ENCODE measurements at places on chromosomes 2 and 18. TPM values are rescaled to one million over a fixed set of nuclear protein-coding genes. Genes with fewer than 3 reads are reported as not detected.

DNA sequence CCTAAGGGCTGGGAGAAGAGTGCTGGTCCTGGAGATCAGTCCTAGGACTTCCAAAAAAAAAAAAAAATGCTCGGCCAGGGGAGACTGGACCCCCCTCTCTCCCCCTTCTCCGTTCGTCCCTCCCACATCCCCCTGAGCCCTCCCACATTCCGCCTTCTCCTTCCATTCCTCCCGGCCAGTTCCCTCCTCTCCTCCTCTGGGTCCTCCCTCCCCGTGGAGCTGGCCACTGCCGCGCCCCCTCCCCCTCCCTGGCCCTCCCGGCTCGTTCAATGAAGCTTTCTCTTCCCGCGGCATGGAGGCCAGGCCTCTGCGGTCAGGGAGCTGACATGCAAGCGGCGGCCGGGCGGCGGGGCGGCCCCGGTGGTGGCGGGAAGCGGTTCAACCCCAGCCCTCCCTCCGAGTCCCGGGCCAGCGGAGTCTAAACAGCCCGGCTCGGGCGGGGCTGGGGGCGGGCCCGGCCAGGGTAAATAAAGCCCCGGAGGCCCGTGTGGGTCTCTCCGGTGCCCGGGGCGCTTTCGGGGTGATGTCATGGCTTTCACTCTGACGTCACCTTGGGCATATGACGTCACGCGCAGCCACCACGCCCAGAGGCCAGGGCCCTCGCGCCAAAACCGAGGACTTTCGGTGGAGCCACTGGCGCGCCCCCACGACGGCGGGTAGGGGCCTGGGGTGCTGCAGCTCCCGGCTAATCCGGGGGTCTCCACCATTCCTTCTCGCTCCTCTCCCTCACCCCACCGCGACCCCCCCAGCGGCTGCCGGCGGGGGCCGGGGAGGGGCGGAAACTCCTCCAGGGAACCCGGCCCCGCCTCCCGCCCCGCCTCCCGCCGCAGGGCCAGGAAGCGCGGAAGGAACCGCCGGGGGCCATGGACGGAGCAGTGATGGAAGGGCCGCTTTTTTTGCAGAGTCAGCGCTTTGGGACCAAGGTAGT is at the start of the genes DOK1 and LOXL3:
Gene DOK1 (plus strand): TSS at position 829 of the 928 bp plus-strand sequence. CDS start 35 bp downstream, at position 864.
Gene LOXL3 (minus strand): TSS at position 51 of the 928 bp plus-strand sequence. CDS start 1,308 bp downstream, outside the sequence.
- DNase-seq = peak; percentile 49

DNA sequence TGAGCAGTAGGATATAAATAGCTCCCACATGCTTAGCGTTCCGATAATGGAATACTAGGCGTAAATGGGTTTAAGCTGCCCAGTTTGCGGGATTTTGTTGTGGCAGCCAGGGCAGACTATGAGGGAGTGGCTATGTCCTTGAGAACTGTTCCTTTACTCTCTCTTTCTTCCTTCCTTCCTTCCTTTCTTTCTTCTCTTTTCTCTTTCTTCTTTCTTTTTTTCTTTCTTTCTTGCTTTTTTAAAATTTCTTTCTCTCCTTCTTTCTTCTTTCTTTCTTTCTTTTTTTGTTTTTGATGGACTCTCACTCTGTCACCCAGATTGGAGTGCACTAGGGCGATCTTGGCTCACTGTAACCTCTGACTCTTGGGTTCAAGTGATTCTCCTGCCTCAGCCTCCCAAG is 9.1 kb upstream of the PRELID3A start:
- no peak for DNase-seq

- DNase-seq = no peak
Measured at GRCh38 chr2:105085525-105085924, 47.7 kb downstream of the MRPS9 start.

GRCh38 chr18:35153609-35154272 is 87.1 kb upstream of the ZNF397 start:
- no peak for DNase-seq

DNA sequence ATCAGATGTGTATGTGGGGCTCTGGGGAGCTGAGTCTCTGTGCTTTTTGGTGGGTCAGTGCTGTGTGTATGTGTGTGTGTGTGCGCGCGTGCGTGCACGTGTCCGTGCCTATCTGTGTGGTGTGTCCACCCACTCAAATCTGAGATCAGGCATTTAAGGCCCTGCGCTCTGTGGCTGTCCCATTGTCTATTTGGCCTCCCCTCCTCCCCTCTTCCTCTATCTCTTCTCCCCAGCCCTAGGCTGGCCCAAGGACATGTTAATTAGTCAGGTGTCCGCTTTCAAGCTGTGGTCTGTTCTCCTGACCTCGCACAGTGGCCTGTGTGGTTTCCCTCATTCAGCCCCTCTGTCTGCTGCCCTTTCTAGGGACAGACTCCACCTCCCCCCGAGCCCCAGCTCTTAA is 136.4 kb downstream of the DYSF start:
- no peak for DNase-seq

DNA sequence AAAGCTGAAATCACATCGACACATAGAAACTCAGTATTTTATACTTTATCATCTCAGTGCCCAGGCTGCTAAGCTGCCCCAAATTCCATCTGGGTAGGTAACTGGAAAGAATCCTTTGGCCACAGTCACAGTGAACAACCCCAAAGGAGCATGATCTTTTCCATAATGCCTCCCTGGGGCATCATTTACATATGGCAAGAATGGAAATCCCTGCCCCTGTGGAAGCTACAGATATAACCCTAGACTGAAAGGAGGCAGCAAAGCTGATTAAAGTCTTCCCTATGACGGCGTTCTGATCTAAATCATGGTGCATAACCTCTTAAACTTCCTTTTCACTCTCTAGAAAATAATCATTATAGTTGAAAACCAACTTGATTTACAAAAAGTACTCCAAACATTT is 41.5 kb downstream of the MAP3K19 start:
- DNase-seq = no peak

GRCh38 chr2:24253303-24253919 is 78.6 kb downstream of the FAM228A start:
- no peak for DNase-seq

GRCh38 chr18:29749704-29750103 is 1292.8 kb downstream of the DSC3 start:
- no peak for DNase-seq

DNA sequence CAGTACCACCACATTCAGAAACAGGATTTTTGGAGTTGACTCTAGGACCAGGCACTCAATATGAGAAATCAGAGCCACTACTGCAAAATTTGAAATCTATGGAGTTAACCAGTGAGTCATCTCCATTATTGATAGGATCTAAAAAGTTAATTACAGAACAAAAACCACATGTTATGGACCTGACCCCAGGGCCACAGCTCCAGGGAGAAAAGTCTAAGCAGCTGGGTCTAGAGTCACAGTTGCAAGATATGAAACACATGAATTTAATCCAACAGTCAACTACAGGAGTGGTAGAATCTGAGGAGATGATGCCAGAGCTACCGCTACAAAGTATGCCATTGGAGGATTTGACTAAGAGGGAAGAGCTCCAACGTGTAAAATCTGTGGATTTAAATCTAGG is 13.4 kb upstream of the ZNF512 start:
- no peak for DNase-seq

DNA sequence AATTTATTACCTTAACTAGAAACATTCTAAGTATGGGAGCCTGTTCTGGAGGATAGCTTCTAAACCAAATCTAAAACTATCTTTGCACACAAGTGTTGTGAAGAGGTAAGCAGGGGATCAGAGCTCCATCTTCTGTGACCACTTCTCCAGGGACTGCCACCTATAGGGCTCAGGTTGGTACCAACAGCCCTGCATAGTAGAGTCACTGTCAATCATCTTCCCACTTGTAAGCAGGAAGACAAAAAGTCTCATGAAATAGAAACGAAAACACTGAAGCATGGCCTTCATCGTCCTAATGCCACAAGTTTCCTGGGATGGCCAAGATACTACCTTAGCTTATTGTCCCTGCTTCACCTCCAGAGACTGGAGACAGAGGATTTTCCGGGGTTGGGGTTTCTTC is 43.8 kb downstream of the KANSL3 start:
- DNase-seq = no peak

- DNase-seq = peak; percentile 68
Measured at GRCh38 chr18:48827291-48828193, 123.2 kb downstream of the SMAD7 start.

DNA sequence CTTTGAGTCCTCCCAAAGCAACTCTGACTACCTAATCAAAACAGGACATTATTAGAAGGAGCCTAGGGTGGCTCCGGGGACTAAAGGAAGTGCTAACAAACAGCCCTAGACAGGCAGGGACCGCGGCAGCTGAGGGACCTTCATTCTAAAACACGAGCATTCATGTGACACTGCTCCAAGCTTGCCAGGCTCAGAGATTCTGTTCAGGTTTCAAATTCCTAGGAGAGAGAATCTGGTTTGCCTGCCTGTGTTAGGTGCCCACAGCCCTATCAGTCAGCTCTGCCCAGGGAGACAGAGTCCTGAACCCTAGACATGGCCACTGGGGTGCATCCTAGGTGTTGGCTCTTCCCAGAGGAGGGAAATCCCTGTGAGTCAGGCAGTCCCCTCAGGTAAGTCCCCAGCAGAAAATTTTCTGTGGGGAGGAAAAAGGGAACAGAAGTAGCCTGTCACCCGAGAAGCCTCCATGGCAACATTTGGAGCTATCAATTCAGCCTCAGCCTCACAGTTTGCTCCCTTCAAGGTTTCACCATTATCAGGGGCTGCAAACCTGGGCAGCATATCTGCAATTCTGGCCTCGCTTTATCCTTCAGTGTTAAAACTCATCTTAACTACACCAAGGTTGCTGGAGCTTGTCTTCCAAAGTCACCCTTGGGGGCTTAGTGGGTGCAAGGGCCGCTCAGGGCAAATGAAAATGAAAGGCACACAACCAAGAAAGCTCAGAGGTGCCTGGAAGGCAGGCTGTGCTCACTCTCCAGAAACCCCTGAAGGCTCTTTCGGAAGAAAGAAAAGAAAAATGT is 28.6 kb downstream of the PCBP1 start:
- no peak for DNase-seq

DNA sequence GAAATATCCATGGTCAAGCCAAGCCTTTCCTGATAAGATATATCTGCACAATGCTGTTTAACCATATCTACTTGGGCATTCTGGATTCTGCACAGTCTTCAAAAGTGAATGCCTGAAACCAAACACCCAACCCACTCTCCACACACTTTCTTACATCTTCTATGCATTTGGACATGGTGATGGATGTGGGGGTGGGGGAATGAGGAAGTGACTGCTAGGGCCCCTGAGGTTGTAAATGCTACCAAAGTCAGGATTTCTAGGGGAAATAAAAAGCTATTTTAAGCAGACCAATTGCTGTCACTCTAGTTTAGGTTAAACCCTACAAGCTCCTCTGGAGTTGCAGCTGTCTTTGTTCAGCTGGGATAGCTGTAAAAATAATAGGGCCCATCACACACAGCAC is 26.7 kb upstream of the TGFA start:
- DNase-seq = no peak

DNA sequence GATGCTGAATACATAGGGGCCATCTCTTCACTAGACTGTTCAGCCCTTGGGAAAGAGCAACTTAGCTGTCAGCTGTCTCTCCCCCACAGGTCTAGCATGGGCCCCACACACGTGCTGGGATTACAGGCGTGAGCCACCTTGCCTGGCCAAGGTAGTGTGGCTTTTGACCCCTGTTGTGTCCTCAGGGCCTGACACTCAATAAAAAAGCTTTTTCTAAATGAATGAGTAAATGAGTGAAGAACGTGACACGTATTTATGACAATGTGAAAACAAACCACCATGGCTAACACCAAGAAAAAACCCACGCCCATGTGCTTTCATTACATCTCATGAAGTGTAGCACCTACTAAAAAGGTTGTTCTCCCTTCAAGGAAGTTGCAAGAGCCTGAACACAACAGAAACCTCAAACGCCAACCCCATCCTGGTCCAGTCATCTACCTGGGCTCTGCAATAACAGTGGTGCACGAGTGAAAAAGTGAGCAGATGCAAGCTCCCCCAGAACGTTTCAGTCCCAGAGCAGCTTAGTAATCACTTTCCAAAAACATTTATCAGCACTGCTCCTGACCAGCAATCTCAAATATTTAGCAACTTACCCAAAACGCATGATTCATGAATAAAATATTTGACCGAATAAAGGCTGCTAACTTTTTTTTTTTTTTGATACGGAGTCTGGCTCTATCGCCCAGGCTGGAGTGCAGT is 3.4 kb downstream of the WDFY1 start:
- no peak for DNase-seq

GRCh38 chr2:10039658-10040410 is 3.5 kb upstream of the KLF11 start:
- DNase-seq = peak; percentile 97

- no peak for DNase-seq
Measured at GRCh38 chr2:41859615-41860514, 188.0 kb upstream of the PKDCC start.

- DNase-seq = no peak
Measured at GRCh38 chr18:9015689-9016088, 86.8 kb upstream of the NDUFV2 start.

- DNase-seq = no peak
Measured at GRCh38 chr2:147759536-147759935, 85.3 kb upstream of the ACVR2A start.

DNA sequence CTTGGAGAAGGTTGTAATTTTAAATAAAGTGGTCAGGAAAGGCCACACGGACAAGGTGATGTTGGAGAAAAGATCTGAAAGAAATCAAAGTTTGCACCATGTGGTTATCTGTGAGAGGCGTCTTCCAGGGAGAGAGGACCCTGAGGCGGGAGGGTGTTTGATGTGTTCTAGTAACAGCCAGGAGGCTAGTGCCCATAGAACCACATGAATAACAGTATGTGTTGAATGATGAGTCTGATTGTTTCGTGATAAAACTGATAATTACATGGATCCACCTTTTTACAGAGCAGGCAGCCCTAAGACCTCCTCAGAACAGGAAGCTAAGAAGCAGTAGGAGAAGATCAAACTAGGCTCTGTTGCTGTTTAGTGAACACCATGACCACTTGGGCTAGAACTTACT is 91.4 kb downstream of the SCG2 start:
- DNase-seq = no peak

- DNase-seq = no peak
Measured at GRCh38 chr2:49238604-49238960, 84.3 kb upstream of the FSHR start.

- peak; percentile 51 for DNase-seq
Measured at GRCh38 chr2:64831134-64831976, 157.8 kb upstream of the SLC1A4 start.

DNA sequence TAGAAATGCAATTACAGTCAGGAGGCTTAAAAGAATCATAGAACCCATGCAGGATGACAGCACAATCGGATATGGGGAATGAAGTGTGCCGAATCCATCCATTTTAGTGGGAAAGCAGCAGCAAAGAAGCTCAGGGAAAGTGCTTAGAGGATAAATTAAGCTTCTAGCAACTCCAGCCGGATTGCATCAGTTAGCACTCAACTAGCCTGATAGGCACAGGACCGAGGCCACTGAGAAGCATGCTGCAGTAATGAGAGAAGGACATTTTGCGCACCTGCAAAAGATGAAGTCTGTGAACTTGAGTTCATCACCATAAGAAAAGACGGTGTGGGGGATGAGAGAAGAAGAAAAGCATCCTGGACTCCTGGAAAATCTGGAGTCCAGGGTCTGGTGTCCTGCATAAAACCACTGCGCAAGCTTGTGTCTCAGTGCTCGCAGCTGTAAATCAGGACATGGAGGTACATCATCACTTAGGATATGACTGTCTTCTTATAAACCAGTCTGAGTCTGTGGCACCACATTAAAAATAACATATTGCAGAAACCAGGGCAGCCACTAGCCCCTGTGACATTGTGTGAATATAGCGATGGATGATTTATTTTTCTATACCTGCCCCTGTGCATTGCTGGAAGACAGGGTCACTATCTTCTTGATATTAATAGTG is 665.5 kb upstream of the SOX11 start:
- DNase-seq = no peak

Gene CAVIN2
- total RNA-seq = 3.2 TPM

Gene REG3A
- total RNA-seq = not detected

Gene PIEZO2
- not detected for total RNA-seq

Gene IHH
- not detected for total RNA-seq

Gene ERBB4
- total RNA-seq = not detected

Gene NRP2
- 7.9 TPM for total RNA-seq

Gene ITM2C
- total RNA-seq = 273 TPM

Gene HADHA
- 219 TPM for total RNA-seq
